Stomach (tissue), 19 donors: ENCODE measurements at places on chromosomes 2 and 18.
A peak's percentile ranks its signal among the peaks of the same experiment; 100 is the strongest.

- peak; percentile 90 for DNase-seq
Measured at GRCh38 chr18:3037423-3037915, 24.5 kb upstream of the LPIN2 start.

DNA sequence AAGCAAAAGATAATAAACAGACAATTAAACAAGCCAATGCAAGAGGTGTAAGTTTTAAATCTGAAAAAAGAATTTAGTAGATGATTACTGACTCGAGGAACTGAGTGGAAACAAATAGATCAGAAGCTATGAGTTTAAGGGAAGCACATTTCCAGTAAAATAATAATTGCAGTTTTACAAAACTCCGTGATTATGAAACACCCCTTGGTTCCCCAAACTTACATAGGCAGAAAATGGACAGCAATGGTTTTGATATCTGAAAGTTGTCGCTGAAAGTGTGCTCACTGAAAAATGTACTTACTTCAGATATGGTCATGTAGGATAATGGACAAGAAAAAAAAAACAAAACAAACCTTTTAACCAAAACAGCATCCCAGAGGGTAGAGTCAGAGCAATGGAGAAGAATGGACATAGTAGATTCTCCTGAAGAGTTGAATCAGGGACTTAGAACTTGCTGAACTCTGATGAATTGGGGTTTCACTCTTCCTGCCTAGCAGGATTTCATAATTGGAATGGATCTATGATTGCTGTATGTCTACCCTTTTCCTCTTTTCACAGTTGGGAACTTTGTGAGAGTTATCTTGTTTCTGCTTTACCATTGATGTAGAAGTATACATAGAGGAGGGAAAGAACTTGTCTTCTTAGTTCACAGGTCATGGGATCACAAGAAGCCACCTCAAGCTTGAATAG, 305.6 kb upstream of the ZEB2 start:
- no peak for DNase-seq

- no peak for DNase-seq
Measured at GRCh38 chr18:6728809-6729246, 688 bp upstream of the ARHGAP28 start.

GRCh38 chr18:685438-685837, 27.0 kb downstream of the ENOSF1 start:
- DNase-seq = no peak

GRCh38 chr2:200577027-200577426, 8.8 kb upstream of the AOX1 start:
- no peak for DNase-seq

DNA sequence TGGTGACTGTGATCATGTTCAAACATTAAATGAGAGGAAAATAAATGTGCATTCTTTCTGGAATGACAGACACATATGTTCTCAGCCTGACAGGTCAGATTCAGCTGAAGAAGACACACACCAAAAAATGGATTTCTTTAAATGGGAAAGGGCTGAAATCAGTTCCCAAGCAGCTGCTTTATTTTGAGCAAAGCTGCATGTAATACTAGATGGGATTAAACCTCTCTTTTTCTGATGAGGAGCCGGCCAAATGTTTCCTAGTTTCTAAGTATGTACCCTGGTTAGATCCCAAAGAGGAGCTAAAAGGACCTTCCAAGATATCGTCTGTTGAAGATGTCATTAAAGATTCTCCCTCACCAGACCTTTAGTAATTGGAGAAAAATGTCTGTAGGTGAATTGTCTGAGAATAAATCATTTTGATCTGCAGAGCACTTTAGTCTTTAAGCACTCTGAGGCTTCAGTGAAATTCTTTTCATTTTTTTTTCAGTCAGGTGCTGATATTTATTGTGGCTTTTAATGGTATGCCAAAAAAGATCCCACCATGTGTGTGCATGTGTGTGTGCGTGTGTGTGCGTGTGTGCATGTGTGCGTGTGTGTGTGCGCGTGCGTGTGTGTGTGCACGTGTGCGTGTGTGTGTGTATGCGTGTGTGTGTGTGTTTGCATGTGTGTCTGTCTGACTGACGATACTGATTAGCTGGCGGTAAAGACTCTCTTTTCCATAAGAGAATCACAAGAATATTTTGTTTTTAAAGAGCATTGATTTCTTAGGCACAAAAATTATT, 175.8 kb downstream of the IRS1 start:
- no peak for DNase-seq

DNA sequence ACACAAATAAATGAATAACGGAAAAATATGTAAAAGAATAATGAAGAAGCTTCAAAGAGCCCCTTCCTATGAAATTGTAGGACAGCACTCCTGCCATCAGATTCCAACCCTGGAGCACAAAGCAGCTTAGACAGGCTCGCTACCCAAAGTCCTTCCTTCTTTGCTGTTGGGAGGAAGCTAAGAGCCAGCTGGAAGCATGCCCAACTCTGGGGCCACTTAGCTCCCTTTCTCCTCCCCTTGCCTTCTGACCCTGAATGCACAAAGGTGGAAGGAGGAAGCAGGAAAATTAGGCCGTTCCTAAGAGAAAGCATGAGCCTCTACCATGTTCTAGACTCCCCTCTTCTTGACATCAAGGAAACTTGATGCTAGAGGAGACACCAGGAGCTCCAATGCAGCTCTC, 700.8 kb downstream of the RNF144A start:
- DNase-seq = no peak

DNA sequence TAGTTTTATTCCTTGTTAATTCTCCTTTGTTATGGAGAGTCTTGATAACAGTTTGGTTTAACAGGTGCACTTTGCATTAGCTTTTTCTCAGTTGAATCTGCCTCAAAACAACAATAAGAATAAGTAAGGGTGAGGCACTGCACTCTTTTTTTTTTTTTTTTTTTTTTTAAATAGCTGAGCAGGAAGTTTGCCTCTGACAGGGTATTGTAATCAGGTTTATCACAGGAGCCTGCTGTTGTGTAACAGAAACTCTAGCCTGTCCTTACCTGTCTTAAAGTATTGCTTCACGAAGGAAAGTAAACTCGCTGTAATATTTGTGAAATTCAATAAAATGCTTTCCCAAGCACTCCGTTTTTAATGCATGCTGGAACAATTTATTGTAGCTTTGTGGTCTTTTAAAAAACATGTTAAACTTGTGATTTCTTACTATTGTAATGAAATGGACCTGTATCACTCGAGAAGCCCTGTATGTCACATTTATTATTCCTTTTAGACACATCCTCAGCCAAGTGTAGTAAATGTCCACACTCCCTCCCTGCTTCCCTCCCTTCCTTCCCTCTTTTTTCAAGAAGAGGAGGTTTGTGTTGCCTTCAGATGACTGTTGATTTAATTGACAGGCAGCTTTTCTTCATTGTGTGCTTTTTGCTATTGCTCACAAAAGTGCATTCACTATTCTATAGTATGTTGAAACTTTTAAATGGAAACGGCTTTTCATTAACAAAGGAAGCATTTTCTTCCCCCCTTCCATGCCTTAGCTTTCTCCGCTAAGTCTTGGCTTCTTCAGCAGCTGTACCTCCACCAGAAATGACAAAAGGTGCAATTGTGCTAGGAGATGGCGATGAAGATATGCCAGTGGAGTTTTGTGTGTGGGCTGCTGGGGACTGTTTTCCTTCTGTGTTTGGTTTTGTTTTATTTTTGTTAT, 52.7 kb downstream of the TAF1B start:
- no peak for DNase-seq

GRCh38 chr18:11025671-11026070, 123.7 kb downstream of the PIEZO2 start:
- no peak for DNase-seq

- peak; percentile 50 for DNase-seq
Measured at GRCh38 chr2:26178746-26179436, 6.0 kb downstream of the GAREM2 start.

DNA sequence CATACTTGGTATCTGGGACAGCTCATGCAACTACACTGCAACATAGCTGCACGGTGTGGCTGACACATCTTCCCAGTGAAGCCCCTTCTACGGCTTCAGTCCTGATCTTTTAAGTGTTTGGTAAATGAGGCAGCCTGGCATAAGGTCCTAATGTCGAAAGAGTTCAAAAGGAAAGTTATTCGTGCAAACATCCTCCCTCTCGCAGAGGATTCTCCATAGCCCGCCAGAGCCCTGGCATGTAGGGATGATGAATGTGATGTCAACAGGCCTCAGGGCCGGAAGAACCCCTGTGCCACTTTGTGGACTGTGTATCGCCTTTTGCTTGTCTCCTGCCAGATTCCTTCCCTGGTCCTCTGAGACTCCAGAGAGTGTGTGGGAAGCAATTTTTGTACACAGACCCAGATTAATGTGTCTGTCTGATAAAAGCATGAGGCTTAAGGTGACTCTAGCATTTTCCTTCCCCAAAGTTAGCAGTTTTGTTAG, 88.5 kb downstream of the SOCS6 start:
- DNase-seq = peak; percentile 46

DNA sequence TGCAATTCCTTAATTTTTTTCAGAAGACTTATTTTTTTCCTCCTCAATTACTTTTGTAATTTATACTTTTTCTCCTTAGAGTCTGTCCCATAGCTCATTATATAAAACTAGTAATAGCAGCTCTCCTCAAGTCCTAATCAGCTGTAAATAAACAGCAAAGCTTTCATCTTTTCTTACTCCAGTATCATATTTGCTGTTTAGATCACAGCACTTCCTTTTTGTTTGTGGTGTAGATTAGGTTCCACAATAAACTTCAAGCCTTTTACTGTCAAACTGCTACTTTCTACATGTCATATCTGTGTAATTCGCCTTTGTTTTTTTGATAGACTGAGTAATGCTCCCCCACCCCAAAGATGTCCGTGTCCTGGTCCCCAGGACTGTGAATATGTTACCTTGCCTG, 25.5 kb downstream of the GCG start:
- DNase-seq = no peak

- DNase-seq = no peak
Measured at GRCh38 chr18:55407191-55407590, 180.8 kb downstream of the TCF4 start.

GRCh38 chr18:54416436-54416835, 58.7 kb downstream of the C18orf54 start:
- DNase-seq = no peak

- no peak for DNase-seq
Measured at GRCh38 chr2:46973673-46974072, 58.1 kb upstream of the MCFD2 start.

DNA sequence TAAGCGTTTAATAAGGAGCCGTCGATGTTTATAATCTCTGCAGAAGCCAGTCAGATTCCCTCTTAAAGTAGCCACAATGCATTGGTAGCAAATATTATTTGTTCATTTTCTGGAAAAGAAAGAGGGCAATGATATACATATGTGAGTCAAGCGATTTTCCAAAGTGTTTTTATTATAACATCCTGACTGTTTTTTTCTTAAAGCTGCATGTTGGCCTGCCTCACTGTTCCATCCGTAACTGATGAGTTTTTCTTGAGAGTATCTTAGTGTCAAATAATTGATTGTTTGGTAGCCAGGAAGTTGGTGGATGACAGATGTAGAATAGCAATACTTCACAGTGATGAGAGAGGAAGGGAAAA, 3.7 kb downstream of the TSHZ1 start:
- DNase-seq = no peak

DNA sequence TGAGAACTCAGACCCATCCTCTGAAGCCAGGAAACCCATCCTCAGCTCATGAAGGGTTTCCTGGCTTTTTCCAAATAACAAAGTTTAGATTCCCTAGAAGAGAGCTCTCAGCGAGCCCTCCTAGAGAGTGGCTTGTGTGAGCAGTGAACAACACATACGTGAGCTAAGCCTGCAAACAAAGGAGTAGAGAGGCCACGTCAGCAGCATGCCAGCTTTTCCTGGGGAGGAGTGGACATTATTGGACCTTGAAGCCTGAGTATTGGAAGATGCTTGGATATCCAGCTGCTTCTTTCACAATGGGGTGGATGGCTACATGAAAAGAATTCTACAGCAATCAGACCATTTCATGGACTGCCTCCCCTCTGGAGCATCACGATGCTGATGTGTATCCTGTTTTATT, 21.1 kb downstream of the KIF5C start:
- no peak for DNase-seq

- DNase-seq = no peak
Measured at GRCh38 chr2:207478572-207478971, 51.2 kb upstream of the CREB1 start.

- DNase-seq = peak; percentile 54
Measured at GRCh38 chr2:12606472-12607000, 110.2 kb upstream of the TRIB2 start.

- DNase-seq = no peak
Measured at GRCh38 chr2:10517351-10518043, 69.4 kb upstream of the ODC1 start.

GRCh38 chr18:10111944-10112343, 198.1 kb downstream of the VAPA start:
- DNase-seq = no peak

- no peak for DNase-seq
Measured at GRCh38 chr18:69774831-69775230, 172.8 kb downstream of the CD226 start.

DNA sequence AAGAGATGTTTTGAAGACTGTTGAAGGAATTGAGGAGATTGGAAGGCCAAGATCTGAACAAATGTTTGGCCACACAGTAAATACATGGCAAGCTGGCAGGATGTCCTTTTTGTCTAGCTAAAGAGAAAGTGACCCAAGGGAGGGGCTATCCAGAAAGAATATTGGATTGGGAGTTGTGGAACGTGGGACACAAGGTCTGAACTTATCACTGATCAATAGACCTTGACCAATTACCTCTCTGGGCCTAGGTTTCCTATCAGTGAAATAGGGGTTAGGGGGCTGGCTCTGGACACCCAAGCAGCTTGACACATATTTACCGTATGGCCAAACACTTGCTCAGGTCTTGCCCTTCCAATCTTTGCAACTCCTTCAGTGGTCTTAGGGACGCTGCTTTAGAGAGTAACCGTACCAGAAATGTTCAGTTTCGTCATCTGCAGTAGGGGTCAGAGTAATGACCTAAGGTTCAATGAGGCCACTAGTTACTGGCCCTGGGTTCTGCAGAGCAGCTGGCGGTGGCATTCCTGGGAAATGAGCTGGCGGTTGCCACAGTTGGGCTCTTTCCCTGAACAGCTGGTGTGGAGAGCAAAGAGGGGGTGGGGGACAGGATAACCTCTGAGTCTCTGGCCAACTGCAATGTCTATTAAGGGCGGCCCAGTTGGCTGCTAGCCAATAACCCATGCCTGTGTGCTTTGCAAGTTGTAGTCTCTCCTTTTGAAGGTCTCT, 70.1 kb upstream of the STPG4 start:
- peak; percentile 47 for DNase-seq

GRCh38 chr2:43605851-43606250, 10.0 kb upstream of the THADA start:
- DNase-seq = no peak

DNA sequence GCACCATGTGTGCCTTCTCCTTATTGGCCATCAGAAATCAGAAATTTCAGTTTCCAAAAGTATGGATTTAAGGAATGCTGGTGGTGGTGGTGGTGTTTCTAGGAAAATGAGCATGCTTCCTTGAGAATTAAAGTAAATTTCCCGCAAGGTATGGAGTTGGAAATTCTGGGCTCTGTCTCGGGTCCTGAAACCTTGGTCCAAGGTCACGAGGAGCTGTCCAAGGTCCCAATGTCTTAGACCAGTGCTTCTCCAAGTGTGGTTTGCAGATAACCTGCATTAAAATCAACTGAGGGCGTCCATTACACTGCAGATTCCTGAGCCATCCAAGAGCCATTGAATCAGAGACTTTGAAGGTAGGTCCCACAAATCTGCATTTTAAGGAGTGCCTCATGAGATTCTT, 210.9 kb upstream of the PKDCC start:
- peak; percentile 83 for DNase-seq
